ENCODE measurements at places on chromosomes 6 and 20.

DNA sequence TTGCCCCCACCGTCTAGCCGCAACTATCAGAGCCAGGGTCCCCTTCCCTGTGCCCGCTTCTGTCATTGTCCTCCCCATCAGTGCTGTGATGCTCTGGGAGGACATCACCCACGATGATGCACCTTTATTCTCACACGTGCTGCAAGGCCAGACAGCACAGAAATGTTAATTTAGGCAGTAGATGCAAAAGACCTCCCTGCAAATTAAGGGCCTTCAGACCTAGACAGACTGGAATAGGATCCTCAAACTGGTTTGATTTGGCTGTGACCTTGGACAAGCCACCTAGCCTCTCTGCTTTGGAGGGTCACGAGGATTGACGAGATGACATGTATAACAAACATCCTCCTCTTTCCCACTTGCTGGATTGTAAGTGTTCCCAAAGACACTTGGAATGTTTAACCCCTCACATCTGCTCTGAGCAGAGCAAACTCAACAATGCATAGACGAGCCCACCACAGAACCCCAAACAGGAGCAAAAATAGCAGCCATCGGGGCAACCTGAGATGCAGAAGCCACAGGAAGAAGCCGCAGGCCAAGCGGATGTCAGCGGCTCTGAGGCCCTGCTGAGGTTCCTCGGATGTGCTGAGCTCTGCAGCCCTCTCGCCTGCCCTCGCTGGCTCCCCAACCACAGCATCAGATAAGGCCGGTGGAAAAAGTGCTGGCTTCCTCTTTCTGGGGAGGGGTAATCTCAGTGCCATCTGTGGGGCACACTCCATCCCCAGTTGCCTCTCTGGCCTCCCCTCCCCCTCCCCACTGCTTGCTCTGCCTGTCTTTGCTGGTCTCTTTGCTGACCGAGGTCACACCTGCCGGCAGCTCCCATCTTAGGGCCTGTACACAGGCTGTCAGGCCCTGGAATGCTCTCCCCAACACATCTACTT lies 35.3 kb downstream of the TOX2 start:
- no peak for DNase-seq
- no peaks in the 10 kb centered on the region for H3K36me3 ChIP-seq
- no peak overlapping the region for H3K27ac ChIP-seq
- H3K27me3 ChIP-seq, result no peaks in the 10 kb centered on the region
- H3K4me3 ChIP-seq, result no peak overlapping the region
- H3K4me1 ChIP-seq, result peaks cover 7% of the 10 kb centered on the region

GRCh38 chr20:4192378-4193068 lies 177.2 kb upstream of the RNF24 start:
- H3K27ac ChIP-seq, result no peak overlapping the region
- no peaks in the 10 kb centered on the region for H3K36me3 ChIP-seq
- H3K27me3 ChIP-seq, result no peaks in the 10 kb centered on the region
- H3K4me3 ChIP-seq, result no peak overlapping the region
- no peak for DNase-seq
- H3K4me1 ChIP-seq, result no peaks in the 10 kb centered on the region

- no peaks in the 10 kb centered on the region for H3K27me3 ChIP-seq
- DNase-seq, result no peak
- H3K4me1 ChIP-seq, result no peaks in the 10 kb centered on the region
- H3K36me3 ChIP-seq, result no peaks in the 10 kb centered on the region
- H3K27ac ChIP-seq, result no peak overlapping the region
- no peak overlapping the region for H3K4me3 ChIP-seq
These were observed 851.0 kb upstream of the EPHA7 start for GRCh38 chr6:94270091-94270948.

DNA sequence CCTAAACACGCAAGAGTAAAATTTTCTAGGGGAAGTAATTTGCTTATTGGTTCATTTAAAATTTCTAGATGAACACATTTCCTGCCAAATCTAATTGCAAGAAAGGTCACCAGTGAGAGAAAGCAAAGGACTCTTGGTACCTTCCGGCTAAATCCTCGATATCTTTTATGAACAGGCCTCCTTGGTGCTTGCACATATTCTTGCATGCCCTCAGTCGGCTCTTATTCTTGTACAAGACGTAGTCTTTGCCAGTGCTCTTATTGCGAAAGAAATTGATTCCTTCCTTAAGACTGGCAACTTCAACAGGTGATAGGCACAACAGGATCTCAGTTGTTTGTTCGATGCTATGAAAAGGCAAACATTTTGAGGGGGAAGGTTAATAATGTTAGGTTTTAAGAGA lies 141.7 kb upstream of the CARMIL1 start:
- H3K27me3 ChIP-seq, result no peaks in the 10 kb centered on the region
- peak overlapping the region; percentile 92 for H3K27ac ChIP-seq
- DNase-seq, result no peak
- peaks cover 29% of the 10 kb centered on the region for H3K4me1 ChIP-seq

- no peak overlapping the region for H3K27ac ChIP-seq
- no peak for DNase-seq
- no peaks in the 10 kb centered on the region for H3K27me3 ChIP-seq
- H3K4me3 ChIP-seq, result no peak overlapping the region
- H3K4me1 ChIP-seq, result no peaks in the 10 kb centered on the region
These were observed 8.3 kb downstream of the CD109 start for GRCh38 chr6:73704260-73704659.

DNA sequence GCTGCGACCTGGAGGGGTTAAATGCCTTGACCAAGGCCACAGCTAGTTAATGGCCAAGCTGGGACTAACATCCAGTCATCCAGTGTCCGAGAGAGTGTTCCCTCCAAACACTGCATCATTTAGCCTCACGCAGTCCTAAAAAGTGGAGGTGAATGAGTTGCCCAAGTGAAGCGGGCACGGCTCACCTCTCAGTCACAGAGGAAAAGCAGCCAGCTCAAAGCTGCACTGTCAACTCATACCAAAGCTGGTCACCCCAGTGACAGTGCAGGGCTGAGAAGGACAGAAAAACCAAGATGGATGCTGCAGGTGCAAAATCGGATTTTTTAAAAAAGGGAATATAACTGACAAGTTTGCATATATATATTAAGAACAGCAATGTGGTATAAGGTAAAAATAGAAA lies 168.5 kb downstream of the SYNDIG1 start:
- H3K4me3 ChIP-seq, result no peak overlapping the region
- no peak overlapping the region for H3K27ac ChIP-seq
- DNase-seq, result no peak
- H3K27me3 ChIP-seq, result no peaks in the 10 kb centered on the region

GRCh38 chr20:1874450-1875182 lies 20.6 kb upstream of the SIRPA start:
- H3K27me3 ChIP-seq, result no peaks in the 10 kb centered on the region
- H3K27ac ChIP-seq, result no peak overlapping the region
- no peaks in the 10 kb centered on the region for H3K36me3 ChIP-seq
- no peaks in the 10 kb centered on the region for H3K4me1 ChIP-seq
- no peak for DNase-seq

DNA sequence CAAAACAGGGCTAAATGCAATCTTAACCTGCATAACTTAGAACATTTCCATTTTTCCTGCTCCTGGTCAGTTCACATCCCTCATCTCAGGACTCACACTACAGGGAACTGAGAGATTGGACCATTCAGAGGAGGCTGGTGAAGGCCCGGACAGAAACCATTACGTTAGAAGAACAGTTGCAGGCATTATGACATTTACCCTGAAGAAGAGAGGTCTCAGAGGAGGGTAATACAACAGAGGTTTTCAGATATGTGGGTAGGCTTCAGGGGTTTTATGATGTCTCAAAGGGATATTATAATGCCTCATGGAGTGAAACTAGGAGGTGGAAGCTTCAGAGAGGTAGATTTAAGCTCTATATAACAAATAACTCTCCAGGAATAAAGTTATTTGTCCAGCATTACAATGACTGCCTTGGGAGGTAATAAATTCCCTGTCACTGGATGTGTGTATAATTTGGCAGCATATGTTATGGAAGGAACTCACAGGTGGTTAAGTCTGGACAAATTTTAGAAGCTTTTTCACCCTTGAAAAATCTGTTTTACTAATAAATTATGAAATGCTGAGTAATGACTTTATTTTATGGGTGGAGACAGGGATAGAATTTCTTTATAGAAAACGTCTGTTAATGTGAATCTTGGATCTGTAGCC lies 36.7 kb upstream of the RIPOR2 start:
- H3K27ac ChIP-seq, result no peak overlapping the region
- H3K36me3 ChIP-seq, result no peaks in the 10 kb centered on the region
- H3K4me3 ChIP-seq, result no peak overlapping the region
- no peaks in the 10 kb centered on the region for H3K4me1 ChIP-seq

- DNase-seq, result no peak
- no peaks in the 10 kb centered on the region for H3K36me3 ChIP-seq
- H3K27ac ChIP-seq, result no peak overlapping the region
- H3K27me3 ChIP-seq, result peaks cover 6% of the 10 kb centered on the region
- H3K4me1 ChIP-seq, result no peaks in the 10 kb centered on the region
These were observed 30.5 kb downstream of the TFAP2B start for GRCh38 chr6:50848989-50849795.

GRCh38 chr6:154166140-154166539 lies 127.1 kb downstream of the OPRM1 start:
- no peaks in the 10 kb centered on the region for H3K27me3 ChIP-seq
- no peak for DNase-seq
- H3K4me3 ChIP-seq, result no peak overlapping the region

GRCh38 chr6:140915551-140915950 lies 1217.2 kb upstream of the GJE1 start:
- DNase-seq, result no peak
- H3K4me3 ChIP-seq, result no peak overlapping the region
- no peaks in the 10 kb centered on the region for H3K4me1 ChIP-seq
- no peaks in the 10 kb centered on the region for H3K27me3 ChIP-seq

- H3K4me1 ChIP-seq, result peaks cover 11% of the 10 kb centered on the region
- H3K4me3 ChIP-seq, result no peak overlapping the region
- no peaks in the 10 kb centered on the region for H3K27me3 ChIP-seq
- H3K36me3 ChIP-seq, result no peaks in the 10 kb centered on the region
- DNase-seq, result no peak
These were observed 37.0 kb downstream of the CDKAL1 start for GRCh38 chr6:20571261-20571660.

DNA sequence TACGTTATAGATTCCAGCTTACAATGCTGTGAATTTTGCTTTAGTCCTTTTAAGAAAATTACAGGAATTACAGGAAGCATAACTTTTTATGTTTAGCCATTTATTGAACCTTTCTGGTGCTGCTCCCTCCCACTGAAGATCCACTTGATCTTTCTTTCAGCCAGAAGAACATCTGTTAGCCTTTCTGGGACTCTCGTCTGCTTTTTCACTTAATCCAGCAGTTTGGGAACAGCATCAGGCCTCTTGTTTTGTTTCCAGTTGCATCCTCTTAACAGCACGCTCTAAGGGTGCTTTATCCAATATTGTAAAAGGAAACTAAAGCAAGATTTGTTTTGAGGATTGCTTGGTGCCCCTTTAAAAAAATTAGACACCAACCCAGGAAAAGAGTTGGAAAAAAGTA lies 10.3 kb upstream of the CYP24A1 start:
- H3K4me3 ChIP-seq, result no peak overlapping the region
- no peak overlapping the region for H3K27ac ChIP-seq
- H3K4me1 ChIP-seq, result no peaks in the 10 kb centered on the region
- no peak for DNase-seq
- H3K36me3 ChIP-seq, result no peaks in the 10 kb centered on the region
- H3K27me3 ChIP-seq, result no peaks in the 10 kb centered on the region
